Fibroblast of the aortic adventitia (primary cell): ENCODE measurements at places on chromosomes 1 and 21. TPM values are rescaled to one million over a fixed set of nuclear protein-coding genes. Genes with fewer than 3 reads are reported as not detected.

Gene PLD5
- total RNA-seq, result under 0.01 TPM in 1 of 2 replicates, not detected in the other

Gene APCS
- not detected in 2 replicates for total RNA-seq

Gene HLX
- 4.1 and 25.4 TPM in 2 replicates for total RNA-seq

Gene WNT3A
- not detected in 2 replicates for total RNA-seq

Gene NOTCH2
- total RNA-seq, result 122 and 143 TPM in 2 replicates
